IMR-90 (cell line): ENCODE measurements at places on chromosomes 1 and 21.
A peak's percentile ranks its signal among the peaks of the same experiment; 100 is the strongest.

- no peaks in the 10 kb centered on the region for H3K27me3 ChIP-seq
- no peaks in the 10 kb centered on the region for H3K4me1 ChIP-seq
- H3K4me3 ChIP-seq: no peak overlapping the region
Measured at GRCh38 chr1:1809489-1809888, 31.2 kb upstream of the NADK start.

DNA sequence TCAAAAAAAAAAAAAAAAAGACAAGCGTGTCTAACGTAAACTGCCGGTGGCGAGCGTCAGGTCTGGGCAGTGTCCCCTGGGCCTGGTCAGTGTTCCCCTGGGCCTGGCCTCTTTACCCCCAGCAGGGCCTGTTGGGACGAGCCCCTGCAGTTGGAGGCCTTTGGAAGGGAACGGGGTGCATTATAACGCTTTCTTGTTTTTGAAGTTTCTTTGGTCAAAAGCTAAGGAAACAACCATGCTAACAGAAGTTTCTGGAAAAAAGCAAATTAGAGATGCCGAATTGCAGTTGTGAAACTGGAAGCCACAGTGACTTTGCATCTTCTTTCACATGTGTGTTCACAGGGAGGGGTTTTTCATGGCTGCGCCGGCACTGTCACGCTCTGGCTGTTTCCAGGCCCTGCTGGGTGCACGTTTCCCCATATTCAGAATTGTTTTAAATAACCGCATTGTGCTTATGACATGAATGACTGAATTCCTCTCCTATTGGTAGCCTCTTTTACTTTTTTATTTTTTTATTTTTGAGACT lies 16.0 kb downstream of the RRP1 start:
- no peaks in the 10 kb centered on the region for H3K27me3 ChIP-seq
- DNase-seq: no peak
- H3K4me3 ChIP-seq: no peak overlapping the region
- H3K27ac ChIP-seq: no peak overlapping the region
- peaks cover 38% of the 10 kb centered on the region for H3K36me3 ChIP-seq
- no peaks in the 10 kb centered on the region for H3K4me1 ChIP-seq

- H3K4me3 ChIP-seq: no peak overlapping the region
- no peaks in the 10 kb centered on the region for H3K36me3 ChIP-seq
- peak; percentile 47 for DNase-seq
- H3K4me1 ChIP-seq: no peaks in the 10 kb centered on the region
Measured at GRCh38 chr1:173280899-173281660, 73.9 kb upstream of the TNFSF4 start.

GRCh38 chr1:215380566-215380965 lies 186.5 kb upstream of the KCTD3 start:
- H3K27me3 ChIP-seq: no peaks in the 10 kb centered on the region
- no peak overlapping the region for H3K4me3 ChIP-seq
- H3K4me1 ChIP-seq: no peaks in the 10 kb centered on the region
- no peak for DNase-seq

DNA sequence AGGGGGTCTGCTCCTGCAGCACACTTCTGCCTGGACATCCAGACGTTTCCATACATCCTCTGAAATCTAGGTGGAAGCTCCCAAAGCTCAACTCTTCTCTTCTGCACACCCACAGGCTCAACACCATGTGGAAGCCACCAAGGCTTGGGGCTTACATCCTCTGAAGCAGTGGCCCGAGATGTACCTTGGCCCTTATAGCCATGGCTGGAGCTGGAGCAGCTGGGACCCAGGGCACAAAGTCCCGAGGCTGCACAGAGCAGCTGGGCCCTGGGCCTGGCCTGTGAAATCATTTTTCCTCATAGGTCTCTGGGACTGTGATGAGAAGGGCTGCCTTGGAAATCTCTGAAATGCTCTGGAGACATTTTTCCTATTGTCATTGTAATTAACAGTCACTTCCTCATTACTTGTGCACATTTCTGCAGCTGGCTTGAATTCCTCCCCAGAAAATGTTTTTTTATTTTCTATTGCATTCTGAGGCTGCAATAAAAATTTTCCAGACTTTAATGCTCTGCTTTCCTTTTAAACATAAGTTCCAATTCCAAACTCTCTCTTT lies 645.6 kb downstream of the RWDD3 start:
- no peaks in the 10 kb centered on the region for H3K27me3 ChIP-seq
- H3K27ac ChIP-seq: no peak overlapping the region
- no peaks in the 10 kb centered on the region for H3K36me3 ChIP-seq
- H3K4me1 ChIP-seq: no peaks in the 10 kb centered on the region
- no peak overlapping the region for H3K4me3 ChIP-seq

DNA sequence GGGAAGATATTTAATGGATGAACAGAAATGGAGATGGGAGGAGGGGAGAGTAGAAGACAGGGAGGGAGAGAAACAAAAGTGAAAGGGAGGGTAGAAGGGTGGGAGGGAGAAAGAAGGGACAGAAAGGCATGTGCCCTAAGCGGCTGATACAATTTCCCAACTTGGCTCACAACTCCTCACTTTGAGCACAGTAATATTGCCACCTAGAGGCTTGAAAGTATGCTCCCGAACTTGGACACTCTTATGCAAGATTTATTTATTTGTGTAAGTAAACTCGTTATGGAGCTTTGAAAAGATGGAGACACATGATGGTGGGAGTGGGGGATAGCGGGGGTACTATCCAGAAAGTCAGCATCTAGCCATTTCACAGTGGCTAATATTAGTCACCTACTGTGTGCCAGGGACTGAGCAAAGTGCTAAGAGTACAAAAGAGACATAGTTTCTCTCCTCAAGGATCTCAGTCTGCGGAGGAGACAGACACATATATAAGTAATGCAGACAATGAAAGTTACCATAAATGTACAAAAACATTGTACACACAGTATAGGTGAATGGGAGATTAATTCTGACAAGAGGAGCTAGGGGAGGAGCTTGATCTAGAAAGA lies 189.7 kb downstream of the SEC16B start:
- H3K27ac ChIP-seq: no peak overlapping the region
- H3K4me3 ChIP-seq: no peak overlapping the region
- peak; percentile 57 for DNase-seq

DNA sequence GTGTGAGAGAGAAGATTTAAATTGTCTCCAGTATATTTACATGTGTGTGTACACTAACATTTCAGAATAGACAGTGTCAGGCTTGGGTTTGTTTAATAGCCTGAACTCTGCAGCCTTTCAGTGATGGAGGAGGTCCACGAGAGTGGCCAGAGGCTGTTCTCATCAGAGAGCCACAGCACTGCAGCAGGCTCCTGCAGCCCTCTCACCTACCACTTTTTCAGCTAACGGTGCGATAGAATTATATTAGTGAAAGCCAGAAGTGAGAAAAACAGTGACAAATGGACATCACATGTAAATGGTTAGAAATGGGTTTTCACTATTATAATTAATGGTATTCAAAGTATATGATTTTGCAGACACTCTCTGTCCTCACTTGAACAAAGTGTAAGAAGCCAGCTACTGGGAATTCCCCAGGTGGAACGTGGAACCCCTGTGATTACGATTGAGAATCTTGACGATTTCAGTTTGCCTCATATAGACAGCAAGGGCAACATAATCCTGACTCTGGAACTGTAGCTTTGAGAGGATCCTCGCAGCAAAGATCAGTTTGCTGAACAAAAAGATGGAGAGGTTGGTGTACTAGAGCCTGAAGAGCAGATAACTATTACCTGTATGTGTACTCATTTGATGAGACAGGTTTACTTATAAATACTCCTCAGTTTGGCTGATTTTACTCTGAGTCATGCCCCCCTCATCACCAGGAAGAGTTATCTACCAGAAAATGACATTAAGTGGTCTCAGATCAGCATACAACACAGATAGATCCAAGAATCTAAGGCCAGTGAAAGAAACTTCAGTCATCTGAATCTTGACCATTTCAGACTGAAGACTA lies 31.4 kb downstream of the IFI16 start:
- no peak for DNase-seq
- no peak overlapping the region for H3K27ac ChIP-seq
- H3K36me3 ChIP-seq: peaks cover 33% of the 10 kb centered on the region
- H3K27me3 ChIP-seq: no peaks in the 10 kb centered on the region
- H3K4me1 ChIP-seq: peaks cover 4% of the 10 kb centered on the region; the same call in 1 of the 2 replicates

- no peaks in the 10 kb centered on the region for H3K36me3 ChIP-seq
- no peak overlapping the region for H3K27ac ChIP-seq
- no peak overlapping the region for H3K4me3 ChIP-seq
- no peaks in the 10 kb centered on the region for H3K27me3 ChIP-seq
Measured at GRCh38 chr1:25628741-25629421, 12.3 kb downstream of the MAN1C1 start.

DNA sequence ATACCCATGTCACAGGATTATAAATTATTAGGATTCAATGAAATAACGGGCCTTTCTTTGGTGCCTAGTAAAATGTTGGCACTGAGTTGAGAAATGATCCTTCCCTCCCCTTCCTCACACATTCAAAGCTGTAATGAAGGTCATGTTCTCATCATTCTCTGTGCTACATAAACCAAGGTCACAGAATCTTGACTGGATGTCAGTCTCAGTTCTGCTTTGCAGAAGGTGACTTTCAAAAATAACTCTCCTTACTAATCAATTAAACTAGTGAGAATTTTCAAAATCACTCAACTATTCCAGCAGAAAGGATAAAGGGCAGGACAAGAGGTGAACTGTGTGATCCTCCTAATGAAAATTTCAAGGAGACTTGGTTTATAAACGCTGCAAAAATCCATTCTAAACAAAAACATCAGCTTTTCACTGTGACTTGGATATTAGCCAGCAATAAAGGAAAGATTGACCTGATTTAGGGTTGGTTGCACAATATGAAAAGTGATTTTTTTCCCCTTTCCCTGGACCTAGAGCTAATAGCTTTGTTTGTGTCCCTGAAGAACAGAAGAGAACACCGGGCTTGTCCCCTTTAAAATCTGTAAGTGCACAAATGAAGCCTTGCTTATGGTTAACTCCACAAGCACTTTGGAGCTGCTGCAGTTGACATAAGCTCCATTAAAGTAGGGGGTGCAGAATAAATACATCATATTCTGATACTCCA lies 120.1 kb downstream of the SEC16B start:
- no peaks in the 10 kb centered on the region for H3K36me3 ChIP-seq
- no peak overlapping the region for H3K27ac ChIP-seq
- no peak overlapping the region for H3K4me3 ChIP-seq
- H3K4me1 ChIP-seq: peaks cover 12% of the 10 kb centered on the region
- DNase-seq: no peak

DNA sequence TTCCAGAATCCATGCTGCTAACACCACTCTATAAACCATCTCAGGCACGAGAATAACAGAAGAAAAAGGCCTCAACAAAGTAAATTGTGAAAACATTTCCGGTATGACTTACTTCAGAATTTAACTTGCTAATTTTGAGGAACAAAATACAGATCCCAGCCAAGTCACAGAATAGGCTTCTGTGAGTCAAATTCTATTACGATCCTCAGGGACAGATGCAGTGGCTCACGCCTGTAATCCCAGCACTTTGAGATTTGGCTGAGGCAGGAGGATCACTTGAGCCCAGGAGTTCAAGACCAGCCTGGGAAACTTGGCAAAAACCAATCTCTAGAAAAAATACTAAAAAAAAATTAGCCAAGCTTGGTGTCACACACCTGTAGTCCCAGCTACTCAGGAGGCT lies 8.8 kb upstream of the CCDC27 start:
- H3K4me1 ChIP-seq: peaks cover 8% of the 10 kb centered on the region; the same call in 1 of the 2 replicates
- peaks cover 34% of the 10 kb centered on the region for H3K36me3 ChIP-seq
- no peak overlapping the region for H3K27ac ChIP-seq
- no peak for DNase-seq
- no peak overlapping the region for H3K4me3 ChIP-seq

DNA sequence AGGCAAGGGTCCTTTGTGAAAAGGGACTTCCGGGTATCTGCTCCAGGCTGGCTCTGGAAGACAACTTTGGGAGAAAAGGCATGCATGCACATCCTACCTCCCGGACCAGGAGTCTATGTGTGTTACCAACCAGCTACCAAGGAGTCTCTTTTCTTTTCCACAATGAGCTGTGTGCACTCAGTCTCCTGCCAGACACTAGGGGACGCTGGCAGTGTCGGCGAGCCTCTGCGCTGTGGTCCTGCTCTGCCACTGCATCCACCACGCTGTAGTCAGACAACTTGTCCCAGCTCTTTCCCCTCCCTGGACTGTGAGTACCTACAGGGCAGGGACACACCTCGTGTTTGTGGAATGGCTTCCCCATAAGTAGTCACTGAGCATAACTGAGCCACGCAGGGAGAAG lies 5.1 kb upstream of the SSR2 start:
- no peak overlapping the region for H3K4me3 ChIP-seq
- DNase-seq: peak; percentile 45
- H3K27ac ChIP-seq: no peak overlapping the region
- no peaks in the 10 kb centered on the region for H3K27me3 ChIP-seq

DNA sequence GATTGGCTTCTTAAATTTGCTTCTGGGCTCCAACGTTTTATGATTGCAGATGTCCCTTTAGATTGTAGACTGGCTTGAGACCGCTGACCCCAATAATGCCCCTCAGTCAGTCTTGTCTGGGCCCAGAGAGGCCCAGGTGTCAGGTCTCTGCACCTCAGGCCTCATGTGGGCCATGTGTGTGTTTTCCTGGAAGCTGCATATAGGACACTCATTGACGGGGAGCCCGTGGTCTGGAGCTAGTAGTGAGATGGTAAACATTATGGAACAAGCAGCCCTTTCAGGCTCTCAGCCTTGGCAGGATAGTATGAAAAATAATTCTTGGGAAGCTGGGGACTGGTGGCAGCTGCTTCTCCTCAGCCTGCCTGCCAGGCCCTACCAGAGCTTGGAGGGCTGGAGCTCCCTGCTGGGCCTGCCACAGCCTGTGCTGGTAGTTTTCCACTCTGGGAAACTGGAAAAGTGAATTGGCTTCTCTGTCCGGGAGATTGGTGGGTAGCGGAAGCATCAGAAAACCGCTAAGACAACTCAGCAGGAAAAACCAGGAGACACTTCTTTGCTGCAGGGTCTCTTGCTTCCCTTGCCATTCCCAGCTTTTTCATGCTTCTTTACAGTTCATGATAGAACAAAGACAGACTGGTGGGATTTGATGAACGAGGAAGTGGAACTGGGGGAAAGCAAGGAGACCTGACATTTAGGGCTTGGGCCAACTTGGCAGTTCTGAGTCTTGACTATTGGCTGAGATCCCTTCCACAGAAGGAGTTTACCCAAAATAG lies 57.8 kb upstream of the HSD17B7 start:
- H3K27ac ChIP-seq: peak overlapping the region; percentile 31; the same call in 1 of the 2 replicates
- H3K4me3 ChIP-seq: no peak overlapping the region
- H3K4me1 ChIP-seq: peaks cover 19% of the 10 kb centered on the region
- peaks cover 13% of the 10 kb centered on the region for H3K36me3 ChIP-seq
- H3K27me3 ChIP-seq: no peaks in the 10 kb centered on the region

GRCh38 chr1:71835442-71835813 lies 446.9 kb downstream of the NEGR1 start:
- H3K4me1 ChIP-seq: no peaks in the 10 kb centered on the region
- DNase-seq: no peak
- H3K27ac ChIP-seq: no peak overlapping the region
- no peak overlapping the region for H3K4me3 ChIP-seq
- no peaks in the 10 kb centered on the region for H3K36me3 ChIP-seq

GRCh38 chr1:51336004-51336403 lies 5.6 kb upstream of the TTC39A start:
- H3K4me3 ChIP-seq: no peak overlapping the region
- no peak overlapping the region for H3K27ac ChIP-seq
- H3K27me3 ChIP-seq: no peaks in the 10 kb centered on the region
- H3K36me3 ChIP-seq: no peaks in the 10 kb centered on the region
